Activated CD8-positive, alpha-beta T cell treated with anti-CD3 and anti-CD28 coated beads for 36 hours (primary cell): ENCODE measurements at places on chromosomes 5 and 9. TPM values are rescaled to one million over a fixed set of nuclear protein-coding genes. Genes with fewer than 3 reads are reported as not detected.

Gene SLC6A3
- not detected for total RNA-seq

GRCh38 chr5:151612689-151613427, 21.7 kb upstream of the FAT2 start:
- peak; percentile 77 for DNase-seq
- peaks cover 39% of the 10 kb centered on the region for H3K4me1 ChIP-seq
- no peaks in the 10 kb centered on the region for H3K36me3 ChIP-seq
- peak overlapping the region; percentile 11 for H3K4me3 ChIP-seq
- no peaks in the 10 kb centered on the region for H3K27me3 ChIP-seq
- H3K27ac ChIP-seq = peak overlapping the region; percentile 83

GRCh38 chr9:134057751-134058701, 9.8 kb downstream of the BRD3 start:
- H3K27ac ChIP-seq = no peak overlapping the region
- DNase-seq = no peak
- H3K4me3 ChIP-seq = no peak overlapping the region
- H3K36me3 ChIP-seq = no peaks in the 10 kb centered on the region
- no peaks in the 10 kb centered on the region for H3K27me3 ChIP-seq

DNA sequence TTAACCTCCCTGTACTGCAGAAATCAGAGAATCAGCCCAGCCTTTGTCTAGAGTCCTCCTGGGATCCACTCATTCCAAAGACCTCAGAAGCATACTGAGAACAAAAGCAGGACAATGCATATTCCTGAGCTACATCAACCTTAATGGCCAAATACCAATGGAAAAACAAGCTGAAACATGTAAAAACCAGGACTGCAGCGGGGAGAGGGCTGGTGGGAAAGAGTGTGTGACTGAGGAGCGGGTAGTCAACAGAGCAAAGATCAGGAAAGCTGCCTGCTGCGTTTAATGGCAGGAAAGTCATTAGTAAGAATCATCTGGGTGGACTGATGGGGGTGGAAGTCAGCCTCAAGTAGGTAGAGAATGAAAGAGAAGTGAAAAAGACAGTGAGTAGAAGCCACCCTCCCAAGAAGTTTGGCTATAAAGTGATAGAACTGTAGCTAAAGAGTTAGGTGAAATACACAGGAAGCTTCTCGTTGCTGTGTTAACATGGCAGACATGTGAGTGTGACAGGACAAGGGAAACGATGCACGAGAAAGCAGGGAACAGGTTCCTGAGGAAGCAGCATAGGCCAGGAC, 88.1 kb downstream of the OTULIN start:
- no peak overlapping the region for H3K4me3 ChIP-seq
- no peak for DNase-seq
- no peak overlapping the region for H3K27ac ChIP-seq
- no peaks in the 10 kb centered on the region for H3K27me3 ChIP-seq

DNA sequence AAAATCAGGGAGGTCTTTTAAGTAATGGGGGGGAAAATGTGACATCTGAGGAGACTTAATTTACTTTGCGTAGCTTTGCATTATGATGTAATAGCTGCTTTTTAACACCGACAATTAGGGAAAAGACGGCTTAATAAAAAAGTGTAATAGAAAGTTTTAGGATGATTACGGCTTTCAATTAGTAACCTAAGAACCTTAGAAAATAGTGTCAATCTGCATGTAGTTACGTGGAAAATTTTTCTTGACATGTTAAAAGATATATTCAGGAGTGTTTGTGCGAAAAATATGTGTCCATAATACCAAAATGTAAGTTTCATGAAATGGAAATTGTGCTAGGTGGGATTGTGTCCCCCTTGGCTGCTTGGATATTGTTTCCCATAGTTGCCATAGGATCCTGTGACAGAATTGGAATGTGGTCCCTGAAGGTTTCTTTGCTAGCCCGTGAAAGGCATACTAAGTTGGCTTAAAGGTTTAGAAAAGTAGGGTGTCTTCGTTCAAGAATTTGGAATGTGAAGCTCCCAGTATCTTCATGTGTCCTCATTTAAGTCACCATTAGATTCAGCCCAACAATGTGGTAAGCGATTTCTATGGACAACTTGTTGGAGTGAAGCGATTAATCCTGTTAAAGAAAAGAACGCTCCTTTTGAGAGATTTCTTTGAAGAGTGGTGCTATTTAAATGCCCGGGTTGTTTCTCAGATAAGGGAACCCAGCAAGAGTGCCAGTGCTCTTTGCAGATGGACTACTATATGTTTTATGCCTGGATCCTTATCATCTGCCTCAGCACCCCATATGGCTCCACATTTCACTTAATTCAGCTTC, 2.0 kb downstream of the RGMB start:
- DNase-seq = no peak
- no peaks in the 10 kb centered on the region for H3K36me3 ChIP-seq
- H3K4me3 ChIP-seq = peak overlapping the region; percentile 87
- peaks cover 30% of the 10 kb centered on the region for H3K4me1 ChIP-seq

Gene BAAT
- total RNA-seq = not detected

- H3K4me1 ChIP-seq = peaks cover 10% of the 10 kb centered on the region
- H3K36me3 ChIP-seq = no peaks in the 10 kb centered on the region
- H3K4me3 ChIP-seq = no peak overlapping the region
- DNase-seq = peak; percentile 85
- H3K27me3 ChIP-seq = no peaks in the 10 kb centered on the region
- H3K27ac ChIP-seq = no peak overlapping the region
Measured at GRCh38 chr9:112844771-112845542, 45.7 kb downstream of the SLC46A2 start.

- H3K36me3 ChIP-seq = no peaks in the 10 kb centered on the region
- H3K4me3 ChIP-seq = no peak overlapping the region
- no peaks in the 10 kb centered on the region for H3K4me1 ChIP-seq
- H3K27ac ChIP-seq = no peak overlapping the region
Measured at GRCh38 chr5:129249886-129250285, 155.3 kb downstream of the ISOC1 start.

Gene TNFSF15
- 0.16 TPM for total RNA-seq

- peaks cover 41% of the 10 kb centered on the region for H3K4me1 ChIP-seq
- peak overlapping the region; percentile 62 for H3K4me3 ChIP-seq
- no peaks in the 10 kb centered on the region for H3K27me3 ChIP-seq
Measured at GRCh38 chr5:395156-395920, 47.6 kb upstream of the EXOC3 start.

Gene AQP3
- total RNA-seq = 1.2 TPM

Gene ENTREP1
- not detected for total RNA-seq

Gene NAA35
- total RNA-seq = 26.3 TPM

GRCh38 chr5:113024076-113024697, 47.6 kb downstream of the DCP2 start:
- H3K27me3 ChIP-seq = no peaks in the 10 kb centered on the region
- H3K27ac ChIP-seq = peak overlapping the region; percentile 63
- peaks cover 42% of the 10 kb centered on the region for H3K36me3 ChIP-seq
- H3K4me1 ChIP-seq = peaks cover 43% of the 10 kb centered on the region

DNA sequence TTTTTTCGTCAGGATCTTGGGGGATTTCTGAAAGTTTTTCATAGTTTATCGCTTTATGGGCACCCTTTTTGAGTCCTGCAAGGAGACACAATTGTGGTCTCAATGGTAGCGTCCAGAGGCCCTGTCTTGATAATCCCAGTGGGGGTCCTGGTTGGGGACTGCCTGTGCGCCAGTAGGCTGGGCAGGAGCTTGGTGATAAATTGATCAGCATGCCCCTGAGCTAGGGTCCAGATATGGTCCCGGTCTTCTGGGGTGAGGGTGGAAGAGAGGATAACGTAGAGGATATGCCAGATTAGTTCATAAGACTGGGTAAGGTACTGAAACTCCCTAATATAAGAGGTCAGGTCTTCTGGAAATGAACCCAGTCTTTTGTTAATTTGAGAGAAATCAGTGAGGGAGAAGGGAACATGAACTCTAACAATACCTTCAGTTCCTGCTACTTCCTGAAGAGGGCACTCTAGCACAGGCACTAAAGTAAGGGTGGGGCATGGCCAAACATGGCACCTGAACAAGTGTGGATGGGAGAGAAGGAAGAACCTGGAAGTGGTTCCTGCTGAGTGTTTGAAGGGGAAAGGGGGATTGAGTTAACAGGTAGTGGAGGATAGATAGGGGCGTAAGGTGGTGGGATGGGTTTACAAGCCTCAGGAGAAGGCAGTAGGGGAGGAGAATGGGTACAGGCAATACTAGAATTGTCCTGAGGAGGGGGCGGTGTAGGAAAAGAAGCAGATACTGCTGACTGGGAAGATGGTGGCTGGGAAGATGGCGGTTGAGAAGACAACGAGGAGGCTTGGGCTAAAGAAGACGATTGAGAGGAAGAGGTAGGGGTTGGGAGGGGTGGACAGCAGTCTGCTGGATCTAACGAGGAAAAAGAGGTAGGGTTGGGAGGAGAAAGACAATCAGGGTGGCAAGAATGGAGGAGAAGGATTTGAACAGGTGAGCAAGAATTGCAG, 33.8 kb upstream of the ANXA2R start:
- peaks cover 36% of the 10 kb centered on the region for H3K4me1 ChIP-seq
- peaks cover 33% of the 10 kb centered on the region for H3K36me3 ChIP-seq
- peak overlapping the region; percentile 59 for H3K27ac ChIP-seq
- H3K4me3 ChIP-seq = no peak overlapping the region
- peak; percentile 63 for DNase-seq

DNA sequence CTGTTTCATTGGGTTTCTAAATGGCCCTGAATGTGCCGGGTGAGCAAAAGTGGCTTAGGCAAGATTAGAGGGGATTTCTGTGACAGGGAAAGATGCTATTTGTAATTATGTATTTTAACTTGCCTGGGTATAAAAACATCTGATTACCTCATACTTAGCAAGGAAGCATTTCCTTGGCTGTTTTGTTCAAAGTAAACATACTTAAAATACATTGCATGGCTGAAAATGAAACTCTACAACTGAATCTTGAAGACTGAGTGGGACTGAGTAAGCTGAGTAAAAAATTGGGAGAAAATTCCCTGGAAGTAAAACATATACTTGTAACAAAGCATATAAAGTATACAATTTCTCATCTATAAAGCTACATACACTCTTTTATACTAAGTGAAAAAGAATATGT, 197.5 kb downstream of the IRX1 start:
- H3K4me1 ChIP-seq = no peaks in the 10 kb centered on the region
- H3K27ac ChIP-seq = no peak overlapping the region
- H3K4me3 ChIP-seq = no peak overlapping the region
- H3K27me3 ChIP-seq = peaks cover 3% of the 10 kb centered on the region
- H3K36me3 ChIP-seq = no peaks in the 10 kb centered on the region

DNA sequence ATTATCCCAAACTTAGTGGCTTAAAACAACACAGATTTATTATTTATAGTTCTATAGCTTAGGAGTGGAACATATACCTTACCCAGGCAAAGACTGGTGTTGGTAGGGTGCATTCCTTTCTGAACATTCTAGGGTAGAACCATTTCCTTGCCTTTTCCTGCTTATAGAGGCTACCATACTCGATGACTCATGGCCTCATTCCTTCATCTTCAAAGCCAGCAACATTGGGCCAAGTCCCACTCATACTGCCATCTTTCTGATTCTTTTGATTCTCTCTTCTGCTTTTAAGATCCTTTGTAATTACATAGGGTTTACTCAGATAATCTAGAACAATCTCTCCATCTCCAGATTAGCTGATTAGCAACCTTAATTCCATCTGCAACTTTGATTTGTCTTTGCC, 452.7 kb upstream of the KLF4 start:
- no peaks in the 10 kb centered on the region for H3K27me3 ChIP-seq
- DNase-seq = no peak
- H3K27ac ChIP-seq = no peak overlapping the region
- no peaks in the 10 kb centered on the region for H3K36me3 ChIP-seq

DNA sequence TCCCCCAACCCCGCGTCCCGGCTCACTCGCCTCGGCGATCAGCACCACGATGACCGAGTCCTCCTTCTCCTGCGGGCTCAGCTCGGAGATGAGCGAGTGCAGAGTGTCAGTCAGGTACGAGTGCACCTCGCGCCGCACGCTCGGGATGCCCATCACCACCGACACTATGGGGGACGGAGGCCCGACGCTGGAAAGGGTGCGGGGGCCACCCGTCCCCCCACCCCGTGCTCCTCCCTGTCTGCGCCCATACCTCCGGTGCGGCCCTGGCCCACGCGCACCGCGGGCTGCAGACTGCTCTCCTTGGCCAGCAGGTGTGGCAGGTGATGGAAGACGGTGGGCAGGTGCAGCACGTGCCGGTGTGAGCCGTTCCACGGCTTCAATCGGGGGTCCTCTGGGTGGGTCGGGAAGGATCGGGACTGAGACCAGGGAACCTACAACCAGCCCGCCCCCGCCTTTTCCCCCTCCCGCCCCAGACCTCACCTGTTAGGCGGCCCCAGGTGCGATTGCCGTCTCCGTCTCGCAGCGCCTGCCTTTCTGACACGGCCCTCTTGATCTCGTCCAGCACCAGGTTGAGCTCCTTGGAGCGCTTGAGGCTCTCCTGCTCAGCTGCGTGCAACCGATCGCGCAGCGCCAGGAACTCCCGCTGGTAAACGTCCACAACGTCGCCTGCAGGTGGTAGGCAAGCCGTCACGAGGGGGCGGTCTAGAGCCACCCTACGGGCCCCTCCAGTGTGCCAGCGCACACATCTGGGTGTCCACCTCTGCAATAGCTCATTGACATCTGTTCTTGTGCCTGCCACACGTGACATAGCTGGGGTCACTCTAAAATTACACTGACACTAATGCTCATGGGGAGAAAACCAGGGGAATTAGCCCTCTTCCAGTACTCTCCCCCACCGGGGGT, 5.1 kb downstream of the MGAT4B start:
- H3K27me3 ChIP-seq = no peaks in the 10 kb centered on the region
- peak; percentile 91 for DNase-seq
- H3K36me3 ChIP-seq = peaks cover 10% of the 10 kb centered on the region
- no peak overlapping the region for H3K4me3 ChIP-seq
- no peak overlapping the region for H3K27ac ChIP-seq
- peaks cover 32% of the 10 kb centered on the region for H3K4me1 ChIP-seq

- peak; percentile 53 for DNase-seq
- H3K4me3 ChIP-seq = no peak overlapping the region
- H3K4me1 ChIP-seq = peaks cover 11% of the 10 kb centered on the region
- no peaks in the 10 kb centered on the region for H3K36me3 ChIP-seq
- H3K27me3 ChIP-seq = peaks cover 16% of the 10 kb centered on the region
- H3K27ac ChIP-seq = no peak overlapping the region
Measured at GRCh38 chr9:85377731-85378289, 363.9 kb downstream of the AGTPBP1 start.

DNA sequence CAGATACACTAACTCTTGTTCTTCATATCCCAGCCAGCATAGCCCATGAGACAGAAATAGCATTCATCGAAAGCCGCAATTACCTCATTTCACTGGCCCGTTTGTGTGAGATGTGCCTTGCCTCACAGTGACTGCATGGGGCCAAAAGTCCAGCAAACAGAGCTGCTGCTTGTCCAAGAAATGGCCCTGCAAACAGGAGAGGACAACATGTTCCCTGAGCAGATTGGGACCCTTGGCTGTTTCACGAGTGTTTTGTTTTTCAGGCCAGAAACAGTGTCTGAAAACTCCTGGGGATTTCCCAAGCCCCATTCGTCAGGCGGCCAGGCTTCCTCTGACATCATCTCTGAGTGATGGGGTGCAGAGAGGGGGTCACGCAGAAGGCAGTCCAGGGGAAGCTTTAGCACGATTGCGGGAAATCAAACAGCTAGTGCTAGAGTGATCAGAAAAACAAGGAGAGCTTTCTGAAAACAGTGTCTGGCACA, 503.6 kb upstream of the PAPPA start:
- DNase-seq = no peak
- H3K36me3 ChIP-seq = no peaks in the 10 kb centered on the region
- no peak overlapping the region for H3K27ac ChIP-seq
- H3K4me1 ChIP-seq = no peaks in the 10 kb centered on the region
- no peak overlapping the region for H3K4me3 ChIP-seq

Gene POLK
- total RNA-seq = 30.6 TPM
